CD8-positive, alpha-beta T cell (primary cell): ENCODE measurements at places on chromosomes 16 and 17. TPM values are rescaled to one million over a fixed set of nuclear protein-coding genes. Genes with fewer than 3 reads are reported as not detected.
A peak's percentile ranks its signal among the peaks of the same experiment; 100 is the strongest.

TP53TG3B gene
- not detected for total RNA-seq

TBC1D3E gene
- total RNA-seq, result not detected

SLC13A2 gene
- not detected for total RNA-seq

SHISA6 gene
- not detected for total RNA-seq

- no peak for DNase-seq
Observed at GRCh38 chr16:86765389-86766026, 187.2 kb downstream of the FOXL1 start.

DNA sequence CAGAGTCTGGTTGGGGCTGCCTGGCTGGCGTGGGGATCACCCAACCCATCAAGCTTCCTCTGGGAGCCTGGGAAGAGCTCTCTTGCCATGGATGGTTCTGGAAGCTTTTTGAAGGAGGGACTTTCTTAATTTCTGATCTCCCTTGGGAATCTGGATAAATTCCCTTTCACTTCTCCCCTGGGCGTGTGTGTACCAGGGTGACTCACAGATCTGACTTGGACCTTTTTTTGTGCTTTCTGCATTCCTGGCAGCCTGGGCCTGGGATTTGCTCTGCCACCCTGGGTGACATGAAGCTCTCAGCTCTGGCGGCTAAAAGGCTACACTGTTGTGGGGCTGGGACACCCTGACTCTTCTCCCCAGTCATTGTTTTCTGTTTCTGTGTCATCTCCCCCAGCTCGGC lies 70.1 kb downstream of the ABCC1 start:
- DNase-seq, result no peak

GRCh38 chr17:13833921-13834320 lies 232.2 kb upstream of the HS3ST3A1 start:
- no peak for DNase-seq

DNA sequence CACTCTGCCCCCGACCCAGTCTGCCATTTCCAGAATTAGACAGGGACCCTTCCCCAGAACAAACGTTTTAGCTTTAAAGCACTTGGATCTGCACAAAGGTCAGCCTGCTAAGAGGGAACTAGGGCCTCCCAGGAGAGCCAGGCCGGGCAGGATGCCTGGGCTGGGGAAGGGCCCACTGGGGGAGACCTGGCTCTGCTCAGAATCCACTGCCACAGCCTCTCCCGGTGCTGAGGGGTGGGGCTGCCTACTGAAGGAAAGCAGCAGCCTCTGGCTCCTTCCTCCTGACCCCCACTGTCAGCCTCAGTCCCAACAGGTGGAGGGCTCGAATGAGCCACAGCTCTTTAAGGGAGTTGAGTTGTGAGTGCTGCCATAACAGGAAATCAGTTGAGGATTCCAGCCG lies 1.7 kb downstream of the YBX2 start:
- DNase-seq, result no peak

GRCh38 chr16:86761111-86762031 lies 183.0 kb downstream of the FOXL1 start:
- peak; percentile 25 for DNase-seq

DNA sequence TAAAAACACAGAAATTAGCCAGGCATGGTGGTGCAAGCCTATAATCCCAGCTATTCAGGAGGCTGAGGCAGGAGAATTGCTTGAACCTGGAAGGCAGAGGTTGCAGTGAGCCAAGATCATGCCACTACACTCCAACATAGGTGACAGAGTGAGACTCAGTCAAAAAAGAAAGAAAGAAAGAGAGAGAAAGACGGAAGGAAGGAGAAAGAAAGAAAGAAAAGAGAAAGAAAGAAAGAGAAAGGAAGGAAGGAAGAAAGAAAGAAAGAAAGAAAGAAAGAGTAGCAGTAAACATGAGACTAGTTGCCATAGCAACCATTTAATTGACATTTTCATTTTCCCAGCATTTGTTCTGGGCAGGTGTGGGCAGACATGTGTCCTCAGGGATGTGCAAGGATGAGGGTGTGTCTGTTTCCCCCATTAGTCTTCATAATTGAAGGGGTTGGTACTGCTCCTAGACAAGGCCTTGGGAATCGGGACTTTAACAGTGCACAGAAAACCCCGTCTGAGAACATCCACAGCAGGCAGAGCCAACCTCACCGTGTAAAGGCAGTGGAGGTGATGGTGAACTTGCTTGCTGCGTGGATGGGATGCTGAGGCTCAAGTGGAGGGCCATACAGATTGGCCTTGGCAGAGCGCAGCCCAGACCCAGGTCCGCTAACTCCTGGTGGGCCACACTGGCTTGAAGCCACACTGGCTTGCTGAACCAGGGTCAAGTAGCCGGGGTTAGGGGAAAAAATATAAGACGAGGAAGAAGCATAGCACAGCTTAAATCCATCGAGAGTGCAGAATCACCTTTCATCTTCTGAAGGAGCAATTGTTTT lies 35.2 kb upstream of the KIFC3 start:
- no peak for DNase-seq

GRCh38 chr17:78431692-78431958 lies 53.2 kb downstream of the PGS1 start:
- no peak for DNase-seq

GRCh38 chr16:81524382-81524781 lies 79.8 kb downstream of the CMIP start:
- DNase-seq, result peak; percentile 67
